ENCODE measurements at places on chromosomes 7 and 10.

DNA sequence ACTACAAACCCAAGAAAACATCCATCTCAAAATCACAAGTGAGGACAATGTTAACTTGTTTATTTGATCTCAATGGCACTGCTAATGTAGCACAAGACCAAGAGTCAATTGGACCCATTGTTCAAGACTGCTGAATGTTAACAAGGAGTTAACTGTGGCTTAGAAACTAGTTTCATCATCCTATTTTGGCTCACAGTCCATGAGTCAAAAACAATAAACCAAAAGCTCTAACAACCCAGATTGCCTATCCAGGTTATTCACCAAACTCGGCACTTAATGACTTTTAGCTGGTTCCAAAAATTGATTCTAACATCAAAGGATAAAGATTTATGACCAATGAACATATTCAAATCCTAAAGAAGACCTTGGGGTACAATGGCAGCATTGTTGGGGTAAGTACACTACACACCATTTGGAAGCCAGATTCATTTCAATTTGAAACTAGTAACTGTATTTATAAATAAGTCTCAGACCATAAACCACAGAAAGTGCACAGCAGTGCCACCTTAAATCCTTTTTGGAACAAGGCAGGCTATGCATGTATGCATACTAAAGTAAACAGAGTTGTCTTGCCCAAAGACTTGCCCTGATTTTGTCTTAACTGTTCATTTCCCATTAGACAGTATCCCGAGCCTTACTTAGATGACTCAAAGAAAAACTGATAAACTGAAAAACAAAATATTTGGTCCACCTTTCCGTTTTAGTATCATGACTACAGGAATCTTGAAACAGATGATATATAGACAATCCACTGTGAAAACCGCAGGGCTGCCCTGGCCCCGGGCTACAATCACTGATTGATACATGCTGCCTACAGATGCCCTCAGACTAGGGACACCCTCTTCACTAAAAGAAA is 84.5 kb downstream of the SRPK2 start:
- no peak for DNase-seq

DNA sequence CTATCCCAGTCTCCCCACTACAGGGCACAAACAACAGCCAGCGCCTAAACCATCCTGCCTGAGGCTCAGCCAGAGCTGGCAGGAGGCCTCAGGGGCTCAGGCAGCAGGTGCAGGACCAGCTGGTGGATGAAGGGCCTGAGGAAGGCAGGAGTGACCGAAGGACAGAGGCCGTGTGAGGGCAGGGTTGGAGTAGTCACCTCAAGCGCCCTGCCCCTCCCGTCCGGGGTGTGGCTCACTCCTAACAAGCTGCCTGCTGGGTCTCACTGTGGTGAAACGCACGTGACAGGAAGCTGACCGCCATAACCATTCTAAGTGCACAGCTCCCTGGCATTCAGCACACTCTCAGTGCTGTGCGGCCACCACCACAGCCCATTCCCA is 281.1 kb downstream of the ELFN1 start:
- no peak for DNase-seq

- no peak for DNase-seq
Measured at GRCh38 chr7:92002720-92003119, 62.1 kb downstream of the AKAP9 start.

DNA sequence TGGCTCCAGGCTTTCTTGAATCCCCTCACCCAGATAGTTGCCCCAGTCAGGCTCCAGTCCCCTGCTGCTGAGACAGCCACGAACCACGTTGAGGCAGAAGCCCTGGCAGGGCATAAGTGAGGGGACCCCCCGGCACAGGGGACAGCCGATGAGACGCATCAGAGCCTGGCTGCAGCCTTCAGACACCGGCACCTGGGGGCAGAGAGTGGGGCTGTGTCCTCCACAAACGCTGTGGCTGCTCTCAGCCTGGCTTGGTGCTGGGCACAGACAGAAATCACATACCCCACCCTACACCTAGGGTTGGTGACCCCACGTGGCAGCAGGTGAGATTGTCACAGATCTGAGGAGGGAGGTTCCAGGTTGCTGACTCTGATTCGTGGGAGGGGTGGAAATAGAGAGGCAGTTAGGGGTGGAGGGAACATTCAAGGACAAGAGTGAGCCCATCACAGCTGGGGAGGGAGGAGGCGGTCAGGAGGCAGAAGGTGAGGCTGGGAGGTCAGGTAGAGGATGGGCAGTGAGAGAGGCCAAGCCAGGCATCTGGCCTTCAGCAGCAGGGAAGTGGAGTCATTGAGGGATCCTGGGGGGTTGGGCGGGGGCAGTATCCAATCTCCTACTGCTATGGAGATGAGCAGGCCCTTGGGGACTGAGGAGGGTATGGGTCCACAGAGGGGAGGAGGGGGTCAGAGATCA is 3.2 kb downstream of the GPC2 start:
- no peak for DNase-seq

- no peak for DNase-seq
Measured at GRCh38 chr10:90738885-90739284, 119.0 kb downstream of the HTR7 start.

DNA sequence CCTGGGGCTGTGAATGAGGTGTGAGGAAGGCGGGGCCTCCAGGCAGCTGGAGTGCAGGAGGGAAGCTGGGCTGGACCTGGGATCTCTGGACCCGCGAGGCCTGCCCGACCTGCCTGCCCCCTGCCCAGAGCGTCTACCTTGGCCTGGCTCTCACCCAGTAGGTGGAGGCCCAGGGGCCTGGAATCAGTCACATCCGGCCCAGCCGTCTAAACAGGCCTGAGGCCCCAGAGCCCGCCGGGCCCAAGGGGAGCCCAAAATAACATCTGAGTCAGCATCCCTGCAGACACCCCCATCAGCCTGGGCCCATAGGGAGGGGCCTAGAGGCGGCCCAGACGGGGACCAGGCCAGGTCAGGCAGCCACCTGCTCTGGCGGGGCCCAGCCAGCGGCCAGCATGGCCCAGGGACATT is 15.1 kb upstream of the ELN start:
- DNase-seq: no peak

DNA sequence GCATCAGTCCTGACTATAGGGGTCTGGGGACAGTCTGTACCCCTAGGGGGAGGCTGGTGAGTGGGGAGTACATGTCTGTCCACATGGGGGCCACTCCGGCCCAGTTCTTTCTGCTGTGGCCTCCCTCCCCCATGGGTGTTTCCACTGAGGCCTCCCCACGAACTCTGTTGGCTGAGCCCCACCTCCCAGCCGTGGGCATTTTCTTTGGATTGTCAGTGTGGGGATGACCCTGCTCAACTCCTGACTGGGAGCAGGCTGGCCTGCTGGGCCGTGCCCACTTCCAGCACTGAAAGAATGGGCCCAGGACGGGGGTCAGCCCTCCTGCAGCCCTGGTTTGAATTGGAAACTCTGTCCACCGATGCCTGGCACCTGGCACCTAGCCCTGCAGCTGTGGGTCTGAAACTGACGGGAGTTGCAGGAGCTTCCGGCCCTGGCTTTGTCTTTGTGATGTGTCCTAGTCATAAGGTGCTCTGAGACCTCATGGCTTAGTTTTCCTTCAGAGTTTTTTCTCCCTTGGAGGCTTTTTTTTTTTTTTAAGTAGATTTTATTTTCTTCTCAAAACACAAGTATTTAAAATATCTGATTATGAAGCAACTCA is 46.5 kb downstream of the LHPP start:
- DNase-seq: no peak

DNA sequence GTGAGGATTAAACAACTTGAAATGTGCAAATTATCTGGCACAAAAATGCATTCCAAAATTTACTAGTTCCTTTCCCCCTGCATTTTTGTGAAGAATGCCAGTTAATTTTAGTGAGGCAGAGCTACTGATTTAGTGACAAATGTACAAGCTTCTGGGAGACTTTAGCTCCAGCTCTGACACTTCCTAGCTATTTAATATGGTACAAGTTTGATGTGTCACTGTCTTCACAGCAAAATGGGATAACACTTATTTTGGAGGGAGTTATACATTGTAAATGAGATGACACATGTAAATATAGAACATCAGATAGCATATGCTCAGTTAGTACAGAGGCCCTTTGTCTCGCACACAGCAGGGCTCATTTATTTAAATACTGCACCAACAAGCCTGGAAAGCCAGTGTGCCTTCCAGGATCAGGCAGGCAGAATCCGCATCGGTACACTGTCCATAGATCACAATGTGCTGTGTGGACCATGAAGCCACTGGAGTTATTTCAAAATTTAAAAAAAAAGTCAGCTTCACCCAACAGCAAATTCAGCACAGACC is 48.7 kb downstream of the ELMO1 start:
- no peak for DNase-seq

DNA sequence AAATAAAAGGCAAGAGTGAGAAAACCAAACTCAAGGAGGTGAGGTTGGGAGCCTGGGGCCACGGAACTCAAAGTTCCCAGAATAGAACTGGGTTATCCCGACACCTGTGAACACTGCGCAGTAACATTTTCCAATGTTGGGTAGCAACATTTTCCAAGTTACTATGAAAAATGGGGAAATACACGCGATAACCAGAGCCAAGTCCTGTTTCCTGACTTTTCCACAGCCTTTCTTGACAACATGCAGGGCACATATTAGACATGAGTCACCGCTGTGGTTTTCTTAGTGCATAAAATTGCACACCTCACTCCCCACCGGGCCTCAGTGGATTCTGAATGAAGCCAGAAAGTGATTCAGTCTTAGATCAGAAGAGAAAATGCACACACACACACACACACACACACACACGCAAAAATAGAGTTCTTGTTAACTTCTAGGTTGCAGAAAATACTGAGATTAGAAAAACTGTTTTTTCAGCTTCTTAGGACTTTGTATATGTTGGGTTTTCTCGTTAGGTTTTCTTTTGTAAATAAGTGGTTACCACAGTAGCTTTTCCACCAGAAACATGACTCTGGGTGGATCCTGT is 70.0 kb downstream of the CAMK1D start:
- DNase-seq: peak; percentile 37

- DNase-seq: no peak
Measured at GRCh38 chr7:87511510-87511909, 36.0 kb upstream of the ABCB4 start.

DNA sequence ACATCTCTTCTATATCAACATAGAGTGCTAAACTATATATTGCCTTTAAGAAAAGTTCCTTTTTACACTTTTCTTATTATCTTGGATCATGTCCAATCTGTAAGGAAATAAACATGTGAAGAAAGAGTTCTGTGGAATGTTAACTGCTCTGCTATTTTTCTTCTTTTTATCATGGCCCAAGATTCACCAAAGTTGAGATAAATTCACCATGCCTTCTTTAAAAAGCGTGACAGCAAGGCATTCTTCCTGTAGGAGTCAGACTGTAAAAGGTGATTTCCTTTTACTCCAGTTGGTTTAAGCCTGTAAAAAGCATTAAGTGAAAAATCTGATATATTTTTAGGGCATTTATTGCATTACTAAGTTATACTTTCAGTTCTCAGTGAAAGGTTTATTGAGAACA is 165.7 kb upstream of the FZD1 start:
- no peak for DNase-seq

DNA sequence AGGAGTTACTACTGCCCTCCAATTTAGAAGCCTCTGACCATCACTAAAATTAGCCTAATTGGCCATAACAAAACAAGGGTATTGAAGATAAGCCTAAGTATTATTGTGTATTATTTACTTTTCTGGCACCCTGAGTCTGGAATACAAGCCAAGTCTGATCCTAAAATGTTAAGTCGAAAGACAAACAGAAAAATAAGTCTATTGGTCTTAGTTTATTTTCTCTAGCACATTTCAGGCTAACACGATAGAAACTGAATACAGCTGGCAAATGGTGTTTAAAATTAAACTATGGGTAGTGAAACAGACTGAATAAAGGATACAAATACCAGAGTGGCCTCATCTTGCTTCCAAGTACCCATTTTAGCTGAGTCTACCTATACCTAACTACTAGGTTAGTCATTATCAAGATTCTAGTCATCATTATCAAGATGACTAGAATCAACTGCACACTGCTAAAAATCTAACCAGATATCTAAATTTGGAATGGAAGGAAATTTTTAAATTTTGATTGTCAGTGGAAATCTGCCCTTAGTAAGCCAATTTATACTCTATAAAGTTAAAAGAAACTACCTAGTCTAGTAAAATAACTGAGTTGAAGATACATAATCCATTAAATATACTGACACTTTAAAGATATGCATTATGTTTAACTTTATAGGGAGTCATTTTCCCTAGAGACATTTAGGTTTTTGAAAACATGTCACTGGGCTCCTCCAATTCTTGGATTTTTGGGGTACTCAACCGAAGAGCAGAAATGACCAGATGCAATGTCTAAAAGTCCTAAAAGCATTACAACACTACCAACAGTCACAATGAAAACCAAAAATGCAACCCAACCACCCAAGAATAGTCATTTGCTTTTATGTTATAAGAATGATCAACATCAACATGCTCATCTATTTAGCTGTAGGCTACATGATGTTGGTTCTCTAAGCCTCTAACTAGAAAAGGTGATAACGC is 80.9 kb downstream of the NT5C2 start:
- DNase-seq: no peak

- DNase-seq: no peak
Measured at GRCh38 chr10:77879710-77880109, 46.8 kb downstream of the DLG5 start.

- no peak for DNase-seq
Measured at GRCh38 chr7:104956753-104957450, 57.1 kb upstream of the KMT2E start.

GRCh38 chr7:44824894-44825526 is 22.9 kb downstream of the H2AZ2 start:
- no peak for DNase-seq

- peak; percentile 81 for DNase-seq
Measured at GRCh38 chr7:100130608-100131453, 4.1 kb downstream of the MBLAC1 start.

- no peak for DNase-seq
Measured at GRCh38 chr10:112784022-112784461, 166.0 kb upstream of the TCF7L2 start.

- DNase-seq: no peak
Measured at GRCh38 chr7:102287111-102287980, 678 bp downstream of the SH2B2 start.

GRCh38 chr10:82420001-82420400 is 545.0 kb downstream of the NRG3 start:
- DNase-seq: no peak

- DNase-seq: no peak
Measured at GRCh38 chr7:47536661-47537611, 45.0 kb downstream of the TNS3 start.

- no peak for DNase-seq
Measured at GRCh38 chr10:80530251-80530650, 7.5 kb upstream of the SH2D4B start.

- peak; percentile 33 for DNase-seq
Measured at GRCh38 chr7:149662591-149663095, 110.7 kb downstream of the ZNF467 start.

GRCh38 chr10:77236700-77237099 is 400.9 kb downstream of the KCNMA1 start:
- no peak for DNase-seq

- DNase-seq: no peak
Measured at GRCh38 chr10:77390481-77390891, 247.1 kb downstream of the KCNMA1 start.

DNA sequence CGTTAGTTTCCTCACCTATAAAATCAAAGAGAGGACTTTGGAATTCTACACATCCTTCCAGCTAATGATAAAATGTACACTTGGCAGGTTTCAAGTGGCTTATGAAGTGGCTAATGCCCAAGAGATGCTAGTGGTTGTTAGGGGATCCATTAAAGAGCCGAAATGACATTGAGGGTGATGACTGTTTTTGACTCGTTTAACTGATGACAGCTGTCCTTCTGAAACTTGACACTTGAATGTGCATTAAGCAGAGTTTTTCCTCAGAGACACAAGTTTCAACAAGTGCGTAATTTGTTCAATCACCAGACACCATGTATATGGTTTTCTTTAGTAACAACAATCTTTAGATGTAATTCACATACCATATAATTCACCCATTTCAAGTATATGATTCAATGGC is 1.6 kb upstream of the PRF1 start:
- no peak for DNase-seq
